ENCODE measurements at places on chromosomes 13 and 19.
A peak's percentile ranks its signal among the peaks of the same experiment; 100 is the strongest.

- DNase-seq, result no peak
Observed at GRCh38 chr19:9937001-9937411, 691 bp upstream of the OLFM2 start.

DNA sequence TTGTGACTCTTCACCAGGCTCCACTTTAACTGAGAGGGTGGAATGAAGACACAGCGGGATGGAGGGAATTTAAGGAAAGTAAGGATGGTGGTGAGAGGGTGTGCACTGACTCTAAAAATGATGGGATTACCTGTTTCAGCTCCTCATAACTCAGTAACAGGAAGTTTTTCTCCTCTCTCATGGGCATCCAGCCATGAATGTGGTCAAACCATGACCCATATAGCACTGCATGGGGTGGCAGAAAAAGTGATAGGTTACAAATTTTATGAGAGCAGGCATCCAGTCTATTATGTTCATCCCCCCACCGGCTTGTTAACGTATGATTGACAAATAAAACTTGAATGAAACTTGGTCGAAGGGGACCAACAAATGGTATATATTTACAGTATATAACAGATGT lies 7.2 kb downstream of the SULT2A1 start:
- DNase-seq, result no peak

DNA sequence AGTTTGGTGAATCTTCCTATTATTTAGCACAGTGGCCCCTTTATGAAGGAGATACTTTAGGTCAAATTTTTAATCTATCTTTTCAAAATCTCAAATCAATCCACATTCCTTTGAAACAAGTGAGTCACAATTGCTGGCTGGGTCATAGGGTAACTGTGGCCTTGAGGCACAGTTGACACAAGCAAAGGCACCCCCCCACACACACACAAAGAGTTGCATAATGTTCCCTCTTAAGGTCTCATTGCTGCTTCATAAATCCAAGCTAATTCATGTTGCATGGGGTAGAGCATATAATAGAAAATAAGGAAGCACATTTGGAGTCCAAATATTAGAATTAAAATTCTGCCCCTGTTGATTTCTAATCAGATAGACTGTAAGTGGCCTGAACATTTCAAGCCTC lies 171.5 kb downstream of the DLEU7 start:
- DNase-seq, result no peak

DNA sequence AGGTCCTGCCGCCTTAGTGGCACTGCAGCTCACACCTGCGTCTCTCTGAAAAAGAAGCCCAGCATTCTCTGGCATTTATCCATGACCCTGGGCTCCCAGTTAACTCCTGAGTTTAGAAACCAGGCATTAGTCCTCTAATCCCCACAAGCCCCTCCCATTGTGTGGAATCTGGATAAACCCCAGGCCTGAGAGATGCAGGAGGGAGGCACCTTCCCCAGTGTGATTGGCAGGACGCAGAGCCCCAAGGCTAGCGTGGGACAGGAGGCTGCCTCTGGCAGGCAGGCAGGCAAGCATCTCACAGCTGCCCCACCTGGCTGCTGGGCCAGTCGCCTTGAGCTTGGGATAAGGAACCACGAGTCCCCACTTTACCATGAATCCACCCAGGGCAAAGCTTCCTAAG lies 11.0 kb upstream of the SERPINE3 start:
- DNase-seq, result no peak

- no peak for DNase-seq
Observed at GRCh38 chr19:23070353-23071146, 46.3 kb upstream of the ZNF730 start.

GRCh38 chr13:79056706-79057105 lies 349.3 kb downstream of the RBM26 start:
- DNase-seq, result no peak

GRCh38 chr19:35963514-35963913 lies 27.3 kb downstream of the LRFN3 start:
- DNase-seq, result peak; percentile 71

GRCh38 chr19:19078801-19079200 lies 15.0 kb downstream of the SLC25A42 start:
- DNase-seq, result no peak

- peak; percentile 2 for DNase-seq
Observed at GRCh38 chr13:92221916-92222315, 823.5 kb downstream of the GPC5 start.

- no peak for DNase-seq
Observed at GRCh38 chr19:50344661-50345318, 15.6 kb upstream of the KCNC3 start.

GRCh38 chr19:10653482-10653731 lies 739 bp upstream of the ILF3 start:
- no peak for DNase-seq

Measured in HuH-7 (cell line).